ENCODE measurements at places on chromosomes 2 and 18.

GRCh38 chr2:208565690-208566416 lies 159.3 kb downstream of the PTH2R start:
- DNase-seq: peak; percentile 41

GRCh38 chr2:114614592-114614991 lies 172.2 kb downstream of the DPP10 start:
- DNase-seq: no peak

DNA sequence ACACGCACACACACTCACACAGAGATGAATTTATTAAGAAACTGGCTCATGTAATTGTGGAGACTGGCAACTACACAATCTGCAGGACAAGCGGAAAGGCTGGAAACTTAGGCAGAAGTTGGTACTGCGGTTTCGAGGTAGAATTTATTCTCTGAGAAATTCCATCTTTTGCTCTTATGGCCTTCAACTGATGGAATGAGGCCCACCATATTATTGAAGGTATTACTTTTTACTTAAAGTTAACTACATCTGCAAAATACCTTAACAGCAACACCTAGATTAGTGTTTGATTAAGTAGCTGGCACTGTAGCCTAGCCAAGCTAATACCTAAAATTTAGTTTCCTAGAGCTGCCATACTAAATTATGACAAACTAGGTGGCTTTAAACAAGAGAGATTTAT lies 384.0 kb upstream of the UBE2E3 start:
- no peak for DNase-seq

GRCh38 chr2:7510353-7510752 lies 593.1 kb downstream of the RNF144A start:
- DNase-seq: no peak

DNA sequence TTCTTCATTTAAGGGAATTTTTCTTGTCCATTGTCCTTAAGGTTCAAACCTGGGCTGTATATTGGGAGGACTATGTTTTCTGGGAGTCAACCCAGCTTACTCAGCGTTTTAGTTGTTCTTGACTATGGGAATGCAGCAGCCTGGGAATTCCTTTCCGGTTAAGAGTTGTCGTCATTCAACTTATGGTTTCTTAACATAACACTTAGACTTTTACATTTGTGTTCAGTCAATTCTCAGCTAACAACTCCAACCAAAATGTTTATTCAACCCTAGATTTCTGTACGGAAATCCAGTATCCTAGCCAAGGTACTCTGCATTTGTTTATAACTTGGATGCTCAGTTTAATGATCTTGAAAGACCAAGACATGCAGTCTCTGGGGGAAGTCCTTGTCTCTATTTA lies 960.9 kb downstream of the CBLN2 start:
- no peak for DNase-seq

DNA sequence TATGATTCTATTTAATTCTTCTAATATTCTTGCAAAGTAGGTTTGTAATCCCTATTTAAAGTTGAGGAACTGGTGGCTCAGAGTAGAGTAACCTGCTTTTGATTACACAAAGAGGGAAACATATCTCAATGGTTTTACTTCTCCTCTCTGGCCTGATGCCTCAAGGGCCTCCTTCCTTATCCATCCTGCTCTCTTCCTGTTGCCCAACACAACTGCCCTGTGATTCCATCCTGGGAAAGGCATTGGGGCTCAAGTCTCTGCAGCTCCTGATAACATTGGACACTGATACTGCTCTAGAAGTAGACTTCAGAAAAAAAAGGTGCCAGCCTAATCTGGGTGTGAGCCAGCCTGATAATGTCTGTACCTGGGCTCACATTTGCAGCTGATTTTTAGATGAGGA lies 75.8 kb downstream of the RDH14 start:
- no peak for DNase-seq

- DNase-seq: no peak
Observed at GRCh38 chr2:109339519-109339966, 210.5 kb downstream of the SH3RF3 start.

- peak; percentile 79 for DNase-seq
Observed at GRCh38 chr2:62145478-62146100, 50.3 kb upstream of the B3GNT2 start.
